ENCODE measurements at places on chromosomes 6 and 20. TPM values are rescaled to one million over a fixed set of nuclear protein-coding genes. Genes with fewer than 3 reads are reported as not detected.

FLRT3 gene
- 2.8 TPM for total RNA-seq

CRISP3 gene
- not detected for total RNA-seq

TMEM244 gene
- total RNA-seq: not detected

RIPOR3 gene
- total RNA-seq: 50.8 TPM

LINC00237 gene
- not detected for total RNA-seq

TPBG gene
- 73.3 TPM for total RNA-seq

CFB gene
- 13.5 TPM for total RNA-seq

CCR6 gene
- total RNA-seq: not detected

REM1 gene
- 0.36 TPM for total RNA-seq

MMP24 gene
- total RNA-seq: 0.73 TPM
